ENCODE measurements at places on chromosomes 2 and 18. TPM values are rescaled to one million over a fixed set of nuclear protein-coding genes. Genes with fewer than 3 reads are reported as not detected.

EIF5B gene
- total RNA-seq, result 23.7 TPM

DNA sequence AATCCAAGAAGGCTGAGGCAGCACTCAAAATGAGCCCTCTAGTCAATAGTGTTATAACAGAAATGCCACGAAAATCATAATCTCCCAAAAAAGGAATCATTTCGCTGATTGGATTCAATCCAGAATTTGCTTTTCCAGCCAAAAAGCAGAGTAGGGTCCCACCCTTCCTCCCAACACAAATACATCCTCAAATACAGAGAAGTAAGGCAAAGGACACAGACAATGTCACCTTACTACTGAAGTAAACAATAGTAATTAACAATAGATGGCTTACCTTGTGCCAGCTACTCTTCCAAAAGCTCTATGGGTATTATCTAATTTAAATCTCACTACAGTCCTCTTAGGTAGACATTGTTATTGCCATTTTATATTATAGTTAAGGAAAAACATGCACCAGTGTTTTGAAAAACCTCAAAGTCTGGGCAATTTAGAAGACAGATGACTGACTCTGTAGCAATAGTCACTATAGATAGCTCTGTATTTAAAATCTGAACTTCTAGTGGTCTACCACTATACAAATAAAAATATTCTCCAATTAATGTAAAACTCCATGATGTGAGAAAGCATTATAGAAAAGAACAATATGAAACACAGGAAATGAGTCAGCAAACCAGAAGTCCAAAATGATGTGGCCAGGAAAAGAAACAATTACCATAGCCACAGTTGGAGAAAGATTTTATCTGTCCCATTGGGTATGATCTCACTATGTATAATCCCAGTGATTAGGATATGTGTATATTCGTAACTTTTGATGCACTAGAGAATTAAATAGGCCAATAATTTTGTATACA, 305.0 kb upstream of the ERBB4 start:
- H3K4me1 ChIP-seq, result no peaks in the 10 kb centered on the region
- peaks cover 2% of the 10 kb centered on the region for H3K27me3 ChIP-seq
- no peak overlapping the region for H3K4me3 ChIP-seq
- no peak for DNase-seq

GRCh38 chr2:128285329-128285931, 33.2 kb downstream of the HS6ST1 start:
- H3K27me3 ChIP-seq, result no peaks in the 10 kb centered on the region
- peaks cover 73% of the 10 kb centered on the region for H3K4me1 ChIP-seq
- peak overlapping the region; percentile 74 for H3K27ac ChIP-seq
- H3K4me3 ChIP-seq, result no peak overlapping the region
- H3K36me3 ChIP-seq, result no peaks in the 10 kb centered on the region

- no peak overlapping the region for H3K27ac ChIP-seq
- H3K36me3 ChIP-seq, result peaks cover 15% of the 10 kb centered on the region
- H3K4me1 ChIP-seq, result no peaks in the 10 kb centered on the region
- DNase-seq, result no peak
Observed at GRCh38 chr2:230798769-230799399, 65.9 kb upstream of the ITM2C start.

GRCh38 chr2:19349911-19350677, 8.3 kb downstream of the OSR1 start:
- peaks cover 2% of the 10 kb centered on the region for H3K27me3 ChIP-seq
- H3K4me3 ChIP-seq, result no peak overlapping the region
- no peak overlapping the region for H3K27ac ChIP-seq
- peak; percentile 62 for DNase-seq

- no peak overlapping the region for H3K27ac ChIP-seq
- H3K36me3 ChIP-seq, result no peaks in the 10 kb centered on the region
- DNase-seq, result no peak
- H3K27me3 ChIP-seq, result no peaks in the 10 kb centered on the region
- H3K4me1 ChIP-seq, result no peaks in the 10 kb centered on the region
- H3K4me3 ChIP-seq, result no peak overlapping the region
Observed at GRCh38 chr2:232058931-232059330, 97.4 kb downstream of the DIS3L2 start.

CD226 gene
- total RNA-seq, result 4.4 TPM

RTP5 gene
- total RNA-seq, result under 0.01 TPM

All from liver (tissue), 10 donors.